ENCODE measurements at places on chromosomes 11 and 22.

DNA sequence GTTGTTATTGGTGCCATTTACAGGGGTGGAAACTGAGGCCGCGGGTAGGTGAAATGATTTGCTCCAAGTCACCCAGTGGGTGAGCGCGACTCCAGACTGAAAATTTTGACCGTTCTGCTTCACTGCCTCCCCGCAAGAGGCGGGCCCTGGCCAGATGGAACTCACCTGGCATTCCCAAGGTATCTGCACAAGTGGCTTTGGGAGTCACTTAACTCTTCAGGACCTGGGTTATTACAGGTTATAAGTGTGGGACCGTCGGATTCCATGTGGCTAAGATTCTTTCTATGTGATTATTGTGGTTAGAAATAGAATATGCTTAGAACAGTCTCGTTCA is 598 bp downstream of the CABIN1 start:
- no peak for DNase-seq

DNA sequence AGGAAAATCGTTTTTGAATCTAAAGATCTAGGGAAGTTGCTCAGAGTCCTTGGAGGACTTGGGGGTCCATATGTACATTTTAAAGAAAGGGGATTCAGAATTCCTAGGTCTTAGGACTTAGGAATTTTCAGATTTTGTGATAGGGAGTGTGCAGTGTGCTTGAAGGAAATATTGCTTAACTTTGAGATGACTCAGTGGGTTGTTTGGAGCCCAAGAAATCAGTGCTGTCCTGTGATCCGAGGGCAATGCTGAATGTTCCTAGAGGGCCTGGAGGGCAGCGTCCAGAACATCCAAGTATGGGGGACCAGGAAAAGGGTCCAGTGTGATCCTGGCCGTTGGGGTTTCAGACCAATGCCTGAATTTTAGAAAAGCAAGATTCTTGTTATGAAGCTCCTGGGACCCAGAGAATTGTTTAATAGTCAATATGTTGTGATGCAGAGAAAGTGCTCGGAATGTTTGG is 3.1 kb upstream of the IGF2 start:
- no peak for DNase-seq

DNA sequence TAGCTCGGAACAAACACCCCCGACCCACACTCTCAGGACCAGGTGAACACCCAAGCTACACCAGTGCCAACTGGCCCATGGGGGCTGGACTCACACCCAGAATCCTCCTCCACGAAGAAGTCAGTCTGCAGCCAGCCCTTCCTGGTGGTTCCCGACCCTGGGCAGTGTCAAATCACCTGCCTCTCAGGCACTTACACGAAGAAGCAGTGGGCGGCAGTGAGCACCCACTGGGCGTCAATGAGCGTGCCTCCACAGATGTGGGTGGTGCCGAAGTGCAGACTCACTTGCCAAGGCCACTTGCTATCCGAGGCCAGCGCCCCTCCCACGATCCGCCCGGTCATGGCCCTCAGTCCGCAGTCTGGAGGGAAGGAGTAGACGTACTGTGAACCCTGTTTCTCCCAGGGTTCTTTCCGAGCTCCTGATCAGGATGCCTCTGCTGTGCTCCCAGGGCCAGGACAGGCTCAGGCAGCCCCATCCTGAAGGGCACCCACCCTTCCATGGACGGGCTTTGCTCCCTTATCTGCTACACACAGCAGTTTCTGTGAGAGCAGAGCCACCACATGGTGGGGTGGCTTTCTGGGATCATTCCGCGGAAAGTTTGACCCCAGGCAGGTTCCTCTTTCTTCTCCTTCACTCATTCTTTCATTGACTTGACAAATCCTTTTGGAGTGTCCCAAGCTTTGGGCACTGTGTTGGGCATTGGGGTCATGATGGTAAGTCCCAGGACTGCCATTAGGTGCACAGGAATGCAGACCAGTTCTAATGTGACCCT is 19.4 kb downstream of the TMPRSS13 start:
- no peak for DNase-seq

- peak; percentile 55 for DNase-seq
Measured at GRCh38 chr22:46612904-46613605, 7.1 kb upstream of the GRAMD4 start.

DNA sequence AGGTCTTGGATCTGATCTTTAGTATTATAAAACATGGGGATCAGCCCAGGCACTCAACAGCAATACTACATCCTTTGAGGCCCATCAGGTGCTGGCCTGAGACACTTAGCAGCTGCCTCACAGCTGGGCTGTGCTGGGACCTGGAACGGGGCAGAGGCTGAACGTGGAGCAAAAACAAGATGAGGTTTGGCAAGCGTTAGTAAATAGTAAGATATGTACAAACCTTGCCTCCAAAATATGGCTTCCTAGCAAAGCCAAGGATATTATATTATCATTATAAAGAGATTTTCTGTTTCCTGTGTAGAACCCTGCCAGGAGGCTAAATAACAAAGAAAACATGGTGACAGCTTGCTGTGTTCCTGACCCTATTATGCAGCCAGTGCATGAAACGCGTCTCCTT is 60.0 kb upstream of the SPON1 start:
- DNase-seq = no peak

DNA sequence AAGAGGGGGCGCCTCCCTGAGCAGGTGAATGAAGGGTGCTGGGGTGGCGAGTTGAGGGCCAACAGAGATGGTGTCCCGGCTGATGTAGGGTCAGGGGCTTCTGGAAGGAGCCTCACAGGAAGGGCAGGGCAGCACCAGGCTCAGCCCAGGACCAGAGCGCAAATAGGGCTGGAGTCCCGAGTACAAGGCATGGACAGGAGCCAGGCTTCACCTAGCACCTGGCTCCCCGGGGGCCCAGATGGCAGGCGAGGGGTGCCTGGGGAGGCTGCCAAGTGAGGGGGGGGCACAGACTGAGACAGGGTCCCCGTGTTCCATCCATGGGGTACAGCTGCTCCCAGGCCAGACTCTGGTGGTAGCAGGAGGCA is 105.8 kb downstream of the KCNQ1 start:
- DNase-seq = no peak
